Body of pancreas (tissue), 4 donors: ENCODE measurements at places on chromosomes 3 and 15. TPM values are rescaled to one million over a fixed set of nuclear protein-coding genes. Genes with fewer than 3 reads are reported as not detected.

GRCh38 chr3:146817704-146818103 is 212.6 kb upstream of the PLSCR5 start:
- no peak for DNase-seq

DNA sequence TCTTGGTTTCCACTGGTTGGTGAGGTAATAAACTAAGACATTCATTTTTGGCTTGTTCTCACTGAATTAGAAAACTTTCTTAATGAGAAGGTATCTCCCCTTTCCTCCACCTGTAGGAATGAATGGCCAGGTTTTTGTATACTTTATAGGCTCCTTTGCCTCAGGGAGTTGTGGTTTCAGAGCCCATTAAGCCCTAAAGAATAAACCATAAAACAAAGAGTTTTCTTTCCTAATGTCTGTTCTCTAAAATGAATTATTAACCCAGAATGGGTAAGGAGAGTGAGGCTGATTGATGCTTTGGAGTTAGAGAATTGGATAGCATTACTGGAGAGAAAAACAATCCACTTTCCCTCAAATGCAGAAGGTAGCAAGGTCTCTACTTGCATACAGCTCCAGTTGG is 67.6 kb downstream of the TIGIT start:
- DNase-seq = no peak

GRCh38 chr15:39156166-39156565 is 424.7 kb upstream of the THBS1 start:
- peak; percentile 14 for DNase-seq

GRCh38 chr3:12194669-12195161 is 36.0 kb upstream of the TIMP4 start:
- no peak for DNase-seq

GRCh38 chr15:101617390-101617965 is 34.7 kb downstream of the TM2D3 start:
- no peak for DNase-seq

GRCh38 chr3:49647741-49648140 is 26.4 kb upstream of the APEH start:
- DNase-seq = peak; percentile 56

- DNase-seq = no peak
These were observed 8.3 kb downstream of the IQSEC1 start for GRCh38 chr3:13064964-13065363.

DNA sequence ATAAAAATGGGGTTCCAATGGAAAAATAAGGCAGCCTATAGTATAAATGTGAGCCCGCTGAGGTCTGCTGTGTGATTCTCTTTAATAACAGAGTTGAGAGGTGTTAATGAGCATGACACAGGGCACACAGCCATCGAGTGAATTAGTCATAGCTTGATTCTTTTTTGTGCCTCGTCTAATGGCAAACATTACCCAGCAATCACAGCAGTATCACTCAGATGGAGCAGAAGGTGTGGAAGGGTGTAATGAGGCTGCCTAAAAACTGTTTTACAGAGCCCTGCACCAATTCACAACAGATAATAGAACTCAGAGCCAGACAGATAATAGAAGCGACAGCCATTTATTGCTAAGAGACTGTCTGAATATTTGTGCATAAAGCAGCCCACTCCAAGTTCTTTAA is 178.6 kb upstream of the TPRG1 start:
- no peak for DNase-seq

DNA sequence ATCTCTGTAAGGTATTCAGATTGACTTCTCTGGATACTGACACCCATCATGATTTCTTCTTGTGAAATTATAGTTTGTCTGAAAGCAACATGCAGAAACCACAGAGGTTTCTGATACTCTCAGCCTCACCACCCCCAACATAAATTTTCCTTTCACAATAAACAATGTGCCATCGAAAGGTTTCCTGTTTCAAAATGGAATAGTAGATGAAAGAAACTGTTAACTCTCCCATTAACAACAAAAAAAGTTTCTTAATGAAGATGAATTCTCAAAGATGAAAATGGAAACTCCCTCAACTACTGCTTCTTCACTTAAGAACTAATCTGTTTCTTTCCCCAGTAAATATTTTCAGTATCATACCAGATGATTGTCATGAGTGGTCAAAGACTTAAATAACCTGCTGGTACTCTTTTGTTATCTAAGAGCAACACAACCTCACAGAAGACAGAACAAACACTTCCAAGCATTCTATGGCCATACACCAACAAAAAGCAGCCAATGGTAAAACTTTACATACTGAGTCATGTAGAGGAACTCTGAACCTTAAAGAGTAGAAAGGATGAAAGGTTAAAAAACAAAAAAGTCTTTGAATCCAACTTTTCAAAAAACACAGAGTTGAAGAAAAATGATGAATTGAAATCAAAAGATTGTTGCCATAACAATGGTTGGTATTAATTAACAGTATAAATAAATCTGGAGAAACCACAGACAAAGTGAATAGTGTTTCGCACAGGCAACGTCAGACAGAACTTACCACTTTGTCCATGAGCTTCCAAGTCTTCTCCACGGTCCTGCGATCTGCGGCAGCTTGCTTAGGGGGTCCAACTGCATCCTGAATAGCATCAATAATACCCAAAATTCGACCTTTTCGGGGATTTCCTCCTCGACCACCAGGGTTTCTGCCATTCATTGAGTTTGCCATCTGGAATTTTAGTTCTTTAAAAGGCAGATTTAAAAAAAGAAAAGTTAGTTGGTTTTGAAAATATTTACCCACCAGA is 1.9 kb downstream of the CBLB start:
- no peak for DNase-seq

- DNase-seq = no peak
These were observed 61.2 kb downstream of the FBLN2 start for GRCh38 chr3:13610006-13610570.

- DNase-seq = no peak
These were observed 10.9 kb downstream of the SEMA3F start for GRCh38 chr3:50165910-50166538.

DNA sequence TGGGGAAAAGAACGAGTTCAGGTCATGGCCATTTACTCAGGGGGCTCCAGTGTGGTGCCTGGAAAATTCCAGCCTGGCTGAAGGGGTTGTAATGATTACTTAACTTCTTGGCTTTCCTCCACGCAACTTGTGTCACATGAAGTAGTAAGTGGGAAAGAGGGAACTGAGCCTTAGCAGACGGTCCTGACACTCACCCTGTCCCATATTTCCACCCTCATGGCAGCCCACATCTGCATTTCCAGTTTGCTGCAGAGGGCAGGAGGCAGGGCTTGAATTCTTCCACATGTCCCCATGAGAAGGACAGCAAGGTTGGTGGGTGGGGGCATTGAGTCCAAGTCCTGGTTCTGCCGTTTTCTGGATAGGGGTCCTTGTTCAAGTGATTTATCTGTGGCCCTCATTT is 7.8 kb upstream of the CAMP start:
- no peak for DNase-seq

- no peak for DNase-seq
These were observed 17.7 kb upstream of the LAMP3 start for GRCh38 chr3:183180110-183180783.

The ALDH1A2 gene
- total RNA-seq = 2.1 TPM

The HDAC11 gene
- 13.8 TPM for total RNA-seq

The GOLGA8S gene
- not detected for total RNA-seq

The RTP1 gene
- total RNA-seq = not detected

The HTR3E gene
- total RNA-seq = not detected

The IGSF11 gene
- 3.0 TPM for total RNA-seq

The CHL1 gene
- total RNA-seq = 10.6 TPM
